Activated naive CD4-positive, alpha-beta T cell (primary cell): ENCODE measurements at places on chromosomes 13 and 19.

GRCh38 chr19:29671393-29672160, 6.3 kb downstream of the PLEKHF1 start:
- peak; percentile 69 for DNase-seq

GRCh38 chr19:16778796-16779411, 50.3 kb upstream of the SIN3B start:
- no peak for DNase-seq

- no peak for DNase-seq
Observed at GRCh38 chr13:97385854-97386253, 48.1 kb upstream of the RAP2A start.

DNA sequence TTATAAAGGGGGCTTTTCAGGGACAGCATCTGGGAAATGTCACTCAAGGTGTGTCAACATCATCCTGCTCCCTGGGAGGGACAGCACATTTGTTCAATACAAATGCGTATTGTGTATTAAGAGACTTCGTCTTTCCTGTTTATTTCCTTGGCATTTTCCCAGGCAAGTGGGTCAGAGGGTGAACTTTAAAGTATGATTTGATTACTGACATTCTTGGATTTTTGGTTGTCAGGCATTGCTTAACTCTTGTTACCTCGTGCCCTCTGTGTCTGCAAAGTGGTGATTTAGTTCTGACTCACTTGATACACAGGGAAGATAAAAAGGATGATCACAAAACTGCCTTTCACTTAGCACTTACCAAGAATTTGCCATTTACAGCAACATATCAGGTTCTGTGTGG, 292.7 kb downstream of the SUCLA2 start:
- no peak for DNase-seq

DNA sequence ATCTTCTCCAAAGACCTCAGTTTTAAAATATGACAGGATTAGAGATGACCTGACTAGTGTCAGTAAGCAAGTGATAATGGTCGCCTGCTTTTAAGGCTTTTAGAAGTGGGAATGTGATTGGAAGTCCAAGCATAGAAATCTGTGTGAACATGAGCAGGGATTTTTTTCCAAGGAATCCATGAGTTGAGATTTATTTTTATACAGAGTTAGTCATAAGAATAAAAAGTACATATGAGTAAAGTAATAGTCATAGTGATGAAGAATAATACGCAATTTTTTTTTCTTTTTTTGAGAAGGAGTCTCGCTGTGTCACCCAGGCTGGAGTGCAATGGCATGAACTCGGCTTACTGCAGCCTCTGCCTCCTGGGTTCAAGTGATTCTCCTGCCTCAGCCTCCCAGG, 1.6 kb downstream of the ZNF546 start:
- no peak for DNase-seq

- no peak for DNase-seq
Observed at GRCh38 chr19:53432088-53432661, 391 bp downstream of the ZNF761 start.

DNA sequence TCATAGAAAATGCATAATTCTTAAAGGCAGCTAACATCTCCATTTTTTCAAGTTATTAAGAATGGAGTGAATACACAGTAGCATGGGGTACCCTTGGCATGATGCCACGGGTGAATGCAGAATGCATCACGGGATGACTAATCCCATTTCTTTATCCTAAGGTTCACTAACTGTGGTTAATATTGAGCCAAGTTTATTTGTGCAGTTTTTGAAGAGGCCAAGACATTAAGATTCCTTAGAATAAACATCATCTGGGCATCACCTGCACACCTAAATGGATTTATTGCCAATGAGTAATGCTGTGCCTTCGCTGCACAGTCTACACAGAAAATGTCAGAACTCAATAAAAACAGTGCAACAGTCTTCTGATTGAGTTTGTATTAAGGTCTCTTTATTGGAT, 333.1 kb downstream of the GPC6 start:
- DNase-seq, result no peak

- peak; percentile 100 for DNase-seq
Observed at GRCh38 chr19:8832132-8833021, at the start of the genes MBD3L1 and ZNF558. Gene MBD3L1 (plus strand): TSS chr19:8832377. CDS start chr19:8842679, 10,302 bp downstream. Gene ZNF558 (minus strand): TSS chr19:8832304. CDS start chr19:8822659, 9,645 bp downstream.

DNA sequence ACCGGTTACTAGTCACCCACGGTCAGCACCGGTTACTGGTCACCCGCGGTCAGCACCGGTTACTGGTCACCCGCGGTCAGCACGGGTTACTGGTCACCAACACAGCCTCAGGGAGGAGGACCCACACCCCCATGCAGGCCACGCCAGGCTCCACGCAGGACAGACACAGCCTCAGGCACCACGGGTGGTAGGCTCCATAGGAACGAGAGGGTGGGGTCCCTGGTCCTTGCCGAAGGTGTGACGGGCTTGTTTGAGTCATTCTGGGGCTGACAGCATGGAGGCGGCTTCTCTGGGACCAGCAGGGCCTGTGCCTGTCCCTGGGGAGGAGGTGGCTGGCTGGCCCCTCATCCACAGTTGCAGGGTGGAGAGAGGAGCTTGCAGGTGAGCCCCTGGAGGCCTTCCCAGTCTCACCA, 122.8 kb upstream of the SOX1 start:
- DNase-seq, result no peak

GRCh38 chr13:97267418-97268059, 45.4 kb downstream of the MBNL2 start:
- DNase-seq, result no peak

GRCh38 chr13:95541911-95542474, 10.5 kb upstream of the CLDN10 start:
- DNase-seq, result no peak

GRCh38 chr13:99859178-99860177, 112.1 kb downstream of the ZIC5 start:
- no peak for DNase-seq

- no peak for DNase-seq
Observed at GRCh38 chr19:1451916-1452801, 2.2 kb downstream of the APC2 start.

DNA sequence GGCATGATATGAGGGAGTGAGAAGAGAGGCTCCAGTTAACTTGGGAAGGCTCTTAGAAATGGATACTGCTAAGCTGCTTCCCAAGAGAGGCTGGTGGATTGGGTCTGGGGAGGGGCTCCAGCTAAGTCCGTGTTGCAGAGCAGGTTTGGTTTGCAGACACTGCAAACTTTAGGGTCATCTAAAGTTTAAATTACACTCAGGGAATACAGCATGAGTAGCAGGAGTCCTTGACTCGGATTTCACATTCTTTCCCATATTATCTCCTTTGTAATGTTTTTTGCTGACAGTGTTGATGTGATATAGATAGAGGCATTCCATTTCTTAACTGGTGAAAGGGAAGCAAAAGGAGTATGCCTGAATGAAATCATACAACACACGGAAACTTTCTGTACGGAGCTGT, 31.9 kb downstream of the SGCG start:
- DNase-seq, result no peak

- no peak for DNase-seq
Observed at GRCh38 chr13:95605448-95606125, 38.9 kb downstream of the DZIP1 start.

- DNase-seq, result peak; percentile 43
Observed at GRCh38 chr19:4115050-4115817, 8.7 kb downstream of the MAP2K2 start.

DNA sequence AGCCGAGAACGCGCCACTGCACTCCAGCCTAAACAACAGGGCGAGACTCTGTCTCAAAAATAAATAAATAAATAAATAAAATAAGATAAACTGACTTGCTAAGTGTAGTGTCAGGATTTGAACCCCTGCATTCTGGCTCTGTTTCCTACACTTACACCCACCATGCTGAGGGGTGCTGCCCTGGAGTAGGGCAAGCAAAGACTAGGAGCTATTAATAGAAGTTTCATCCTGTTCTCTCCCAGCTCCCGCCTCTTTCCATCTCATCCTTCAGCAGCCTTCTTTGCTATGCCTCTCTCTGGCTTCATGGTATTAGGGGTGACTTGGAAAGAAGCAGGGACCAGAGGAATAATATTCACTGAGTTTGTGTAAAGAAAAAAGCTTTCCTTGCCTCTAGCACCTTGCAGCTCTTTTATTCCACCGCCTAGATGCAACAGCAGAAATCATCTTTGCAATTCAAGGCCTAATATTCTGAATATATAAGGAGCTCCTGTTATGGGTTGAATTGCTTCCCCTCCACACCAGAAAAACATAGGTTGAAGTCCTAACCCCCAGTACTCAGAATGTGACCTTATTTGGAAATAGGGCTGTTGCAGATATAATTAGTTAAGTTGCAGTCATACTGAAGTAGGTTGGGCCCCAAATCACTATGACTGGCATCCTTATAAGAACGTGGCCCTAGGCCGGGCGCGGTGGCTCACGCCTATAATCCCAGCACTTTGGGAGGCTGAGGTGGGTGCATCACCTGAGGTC, 8.7 kb upstream of the PLAUR start:
- DNase-seq, result no peak

DNA sequence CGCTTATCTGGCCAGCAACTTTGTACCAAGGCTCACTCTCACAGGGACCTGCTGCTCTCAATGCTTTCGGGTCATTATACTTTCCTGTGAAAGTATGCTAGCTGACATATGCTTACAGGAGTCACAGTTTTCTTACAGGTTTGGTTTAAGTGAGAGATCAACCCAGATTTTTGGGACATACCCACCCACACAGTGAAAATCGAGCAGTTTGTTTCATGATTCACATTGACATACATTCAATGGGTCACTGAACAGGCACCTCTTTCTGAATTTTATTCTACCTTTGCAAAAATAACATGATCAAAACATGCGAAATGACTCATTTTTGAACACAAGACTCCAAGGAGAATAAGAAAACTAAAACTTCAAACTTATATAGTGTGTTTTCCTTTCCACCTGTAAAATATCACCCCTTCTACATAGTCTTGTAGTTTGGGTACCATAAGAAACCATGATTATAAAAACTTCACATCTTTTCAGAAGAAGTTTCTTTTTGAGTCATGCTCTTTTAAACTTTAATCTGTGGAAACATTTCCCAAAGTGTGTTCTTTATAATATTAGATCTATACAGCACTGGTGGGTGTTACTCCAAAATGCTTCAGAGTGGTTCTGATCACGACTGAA, 44.3 kb upstream of the TEX29 start:
- no peak for DNase-seq

DNA sequence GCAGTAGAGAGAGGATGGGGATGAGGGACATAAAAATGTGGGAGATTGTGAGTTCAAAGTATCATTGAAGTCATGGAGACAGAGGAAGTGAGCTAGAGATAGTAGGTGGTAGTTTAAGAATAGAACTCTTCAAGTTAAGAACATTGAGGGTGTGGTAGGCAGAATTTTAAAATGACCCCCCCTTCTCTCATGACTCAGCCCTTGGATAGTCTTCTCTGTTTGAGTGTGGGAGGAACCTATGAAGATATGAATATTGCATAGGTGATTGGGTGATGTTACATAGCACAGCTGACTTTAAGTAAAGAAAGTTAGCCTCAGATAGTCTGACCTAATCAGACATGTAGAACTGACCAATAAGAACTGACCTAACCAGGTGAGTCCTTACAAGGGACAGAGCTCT, 418.6 kb downstream of the FOXO1 start:
- no peak for DNase-seq

GRCh38 chr13:76790980-76791819, 95.0 kb downstream of the KCTD12 start:
- no peak for DNase-seq

- DNase-seq, result no peak
Observed at GRCh38 chr19:38073841-38074685, 150.0 kb downstream of the DPF1 start.

DNA sequence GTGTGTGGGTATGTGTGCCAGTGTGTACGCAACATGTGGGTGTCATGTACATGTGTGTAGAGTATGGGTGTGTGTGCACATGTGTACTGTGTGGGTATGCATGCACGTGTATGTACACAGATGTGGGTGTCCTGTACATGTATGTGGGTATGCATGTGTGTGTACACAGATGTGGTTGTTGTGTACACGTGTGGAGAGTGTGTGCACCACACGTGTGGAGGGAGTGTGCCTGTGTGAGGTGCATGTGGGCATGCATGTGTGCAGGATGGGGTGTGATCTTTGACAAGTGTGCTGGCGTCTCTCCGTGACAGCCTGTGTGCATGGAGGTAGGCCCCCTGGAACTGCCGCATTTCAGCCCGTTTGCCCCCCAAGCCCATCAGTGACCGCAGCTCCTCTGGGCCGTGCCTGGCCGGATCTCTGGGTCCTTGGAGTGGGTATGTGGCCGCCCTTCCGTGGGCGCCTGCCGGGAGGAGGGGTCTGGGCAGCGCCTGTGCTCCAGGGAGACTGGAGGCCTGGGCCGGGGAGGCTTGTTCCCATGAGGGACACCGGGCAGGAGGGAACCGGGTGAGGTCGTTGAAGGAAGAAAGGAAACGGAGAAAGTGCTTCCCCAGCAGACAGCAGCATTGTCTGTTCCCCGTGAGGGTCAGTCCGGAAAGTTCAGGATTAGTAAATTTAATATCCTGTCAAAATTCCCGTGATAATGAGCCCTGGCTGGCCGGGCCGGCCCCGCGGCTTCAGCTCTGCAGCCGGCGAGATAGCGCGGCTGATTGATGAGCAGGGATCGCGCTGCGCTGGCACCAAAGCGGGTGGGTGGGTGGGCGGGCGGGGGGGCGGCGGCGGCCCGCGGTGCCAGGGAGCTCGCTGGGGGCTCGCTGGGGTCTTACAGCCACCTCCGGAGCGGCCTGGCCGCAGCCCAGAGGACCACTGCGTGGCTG, 91.1 kb upstream of the SOX1 start:
- no peak for DNase-seq

DNA sequence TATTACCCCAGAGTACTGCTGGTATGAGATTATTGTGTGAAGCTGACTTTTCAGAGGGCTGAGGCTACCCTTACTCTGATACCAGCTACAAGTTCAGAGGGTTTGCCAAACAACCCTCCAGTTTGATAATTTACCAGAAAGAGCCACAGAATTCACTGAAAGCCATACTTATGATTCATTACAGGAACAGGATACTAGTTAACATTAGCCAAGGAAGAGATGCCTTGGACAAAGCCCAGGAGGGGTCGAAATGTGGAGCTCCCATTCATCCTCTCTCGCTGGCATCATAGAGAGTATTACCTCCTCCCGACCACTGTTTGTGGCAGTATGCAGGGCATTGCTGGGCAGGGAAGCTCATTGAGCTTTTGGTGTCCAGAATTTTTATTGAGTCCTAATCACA, 364.3 kb downstream of the KCNRG start:
- no peak for DNase-seq

DNA sequence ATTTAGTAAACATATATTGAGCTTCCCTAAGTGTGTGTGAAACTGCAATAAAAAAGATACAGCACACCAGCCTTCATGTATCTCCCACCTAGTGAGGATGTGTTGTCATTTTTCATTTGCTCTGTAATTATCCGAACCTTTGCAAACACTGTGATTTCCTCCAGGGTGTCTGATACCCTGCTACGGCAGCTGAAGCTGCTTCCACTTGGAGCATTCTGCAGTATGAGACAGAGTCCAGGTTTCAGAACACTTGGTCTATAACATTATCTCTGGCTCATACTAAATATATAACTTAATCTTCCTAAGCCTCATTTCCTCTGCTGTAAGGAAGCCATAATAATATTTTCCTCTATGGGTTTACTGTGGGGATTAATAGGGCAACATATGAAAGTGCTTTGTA, 1338.1 kb upstream of the SLC10A2 start:
- DNase-seq, result no peak
